ENCODE measurements at places on chromosomes 16 and 17.

DNA sequence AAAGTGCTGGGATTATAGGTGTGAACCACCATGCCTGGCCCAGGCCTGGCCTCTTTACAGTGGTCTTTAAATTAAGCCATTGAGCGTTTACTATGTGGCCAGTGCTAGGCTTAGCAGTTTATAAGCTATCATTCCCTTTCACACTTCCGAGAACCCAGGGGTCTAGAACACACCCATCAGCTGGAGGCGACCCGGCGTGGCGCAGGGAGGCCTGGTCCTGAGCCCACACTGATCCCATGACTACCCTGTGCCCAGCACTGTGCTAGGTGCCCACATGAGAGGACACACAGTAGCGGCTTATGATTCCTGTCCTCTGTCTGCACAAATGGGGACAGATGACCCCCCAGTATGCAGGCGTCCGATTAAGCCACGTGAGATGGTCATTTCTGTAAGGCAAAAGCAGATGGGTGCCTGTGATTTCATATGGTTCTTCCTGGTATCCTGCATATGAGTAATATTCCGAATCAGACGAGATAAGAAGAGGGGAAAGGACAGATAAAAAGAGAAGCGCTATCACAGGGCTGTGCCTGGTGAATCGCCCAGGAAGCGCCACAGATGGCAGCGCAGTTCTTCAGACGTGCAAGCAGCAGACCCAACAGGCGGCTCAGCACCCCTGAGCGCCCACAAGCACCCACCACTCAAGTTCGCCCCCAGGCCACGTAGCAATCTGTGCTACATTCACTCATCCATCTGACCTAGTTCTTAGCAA lies 5.3 kb downstream of the OSGIN1 start:
- no peak for DNase-seq

- no peak for DNase-seq
Observed at GRCh38 chr17:27503611-27504010, 47.4 kb downstream of the KSR1 start.

DNA sequence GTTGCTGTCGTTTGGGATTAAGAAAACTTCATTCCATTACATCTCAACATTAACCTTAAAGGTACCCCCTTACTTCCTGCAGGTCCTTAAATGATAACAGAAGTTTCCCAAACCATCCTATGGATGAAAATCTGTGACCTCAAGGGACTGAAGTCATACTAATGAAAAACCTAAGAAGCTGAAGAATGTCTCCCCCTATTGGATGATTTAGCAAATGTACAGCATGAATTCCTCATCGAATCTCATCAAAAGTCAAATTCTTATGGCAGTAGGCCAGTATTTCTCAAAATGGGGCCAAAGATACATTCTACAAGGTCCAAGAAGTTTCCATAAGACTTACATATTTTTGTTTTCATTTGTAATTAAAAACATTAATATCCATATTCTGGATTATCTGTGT lies 13.5 kb downstream of the SCO1 start:
- DNase-seq, result no peak

- DNase-seq, result no peak
Observed at GRCh38 chr16:24700549-24701392, 28.7 kb upstream of the TNRC6A start.

- no peak for DNase-seq
Observed at GRCh38 chr17:80759377-80759673, 214.7 kb downstream of the RPTOR start.

- DNase-seq, result no peak
Observed at GRCh38 chr17:79018370-79018695, 5.6 kb upstream of the C1QTNF1 start.

GRCh38 chr17:10177131-10177912 lies 21.1 kb downstream of the GAS7 start:
- no peak for DNase-seq

- DNase-seq, result no peak
Observed at GRCh38 chr17:13671771-13672170, 70.0 kb upstream of the HS3ST3A1 start.

GRCh38 chr17:15232517-15232915 lies 32.6 kb downstream of the PMP22 start:
- DNase-seq, result no peak

DNA sequence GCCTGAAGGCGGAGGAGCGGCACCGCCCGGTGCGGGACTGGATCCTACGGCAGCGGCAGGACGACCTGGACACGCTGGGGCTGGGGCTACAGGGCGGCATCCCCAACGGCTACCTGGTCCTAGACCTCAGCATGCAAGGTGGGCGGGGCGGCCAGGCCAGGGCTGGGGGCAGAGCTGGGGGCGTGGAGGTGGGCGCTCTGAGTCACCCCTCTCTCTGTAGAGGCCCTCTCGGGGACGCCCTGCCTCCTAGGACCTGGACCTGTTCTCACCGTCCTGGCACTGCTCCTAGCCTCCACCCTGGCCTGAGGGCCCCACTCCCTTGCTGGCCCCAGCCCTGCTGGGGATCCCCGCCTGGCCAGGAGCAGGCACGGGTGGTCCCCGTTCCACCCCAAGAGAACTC lies 7.9 kb downstream of the MSLN start:
- DNase-seq, result no peak

DNA sequence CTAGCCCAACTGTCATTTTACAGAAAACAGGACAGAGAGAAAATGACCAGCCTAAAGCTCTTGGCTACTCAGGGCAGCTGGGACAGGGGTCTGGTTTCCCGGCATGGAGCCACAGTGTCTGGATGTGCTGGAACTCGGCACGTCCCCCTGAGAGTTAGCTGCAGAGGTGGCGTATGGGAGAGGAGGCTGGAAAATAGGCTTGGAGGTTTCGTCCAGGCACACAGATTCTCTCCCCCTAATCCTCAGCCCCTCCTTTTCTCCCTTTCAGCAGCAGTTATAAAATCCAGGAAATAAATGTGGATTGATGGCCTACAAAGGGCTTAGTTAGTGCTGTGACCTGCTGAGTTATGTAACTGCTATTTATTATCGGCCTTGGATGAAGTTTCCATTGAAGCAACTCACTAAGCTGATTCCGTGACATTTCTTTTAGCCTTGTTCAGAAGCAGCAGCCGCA lies 89.5 kb upstream of the TOB1 start:
- DNase-seq, result no peak

DNA sequence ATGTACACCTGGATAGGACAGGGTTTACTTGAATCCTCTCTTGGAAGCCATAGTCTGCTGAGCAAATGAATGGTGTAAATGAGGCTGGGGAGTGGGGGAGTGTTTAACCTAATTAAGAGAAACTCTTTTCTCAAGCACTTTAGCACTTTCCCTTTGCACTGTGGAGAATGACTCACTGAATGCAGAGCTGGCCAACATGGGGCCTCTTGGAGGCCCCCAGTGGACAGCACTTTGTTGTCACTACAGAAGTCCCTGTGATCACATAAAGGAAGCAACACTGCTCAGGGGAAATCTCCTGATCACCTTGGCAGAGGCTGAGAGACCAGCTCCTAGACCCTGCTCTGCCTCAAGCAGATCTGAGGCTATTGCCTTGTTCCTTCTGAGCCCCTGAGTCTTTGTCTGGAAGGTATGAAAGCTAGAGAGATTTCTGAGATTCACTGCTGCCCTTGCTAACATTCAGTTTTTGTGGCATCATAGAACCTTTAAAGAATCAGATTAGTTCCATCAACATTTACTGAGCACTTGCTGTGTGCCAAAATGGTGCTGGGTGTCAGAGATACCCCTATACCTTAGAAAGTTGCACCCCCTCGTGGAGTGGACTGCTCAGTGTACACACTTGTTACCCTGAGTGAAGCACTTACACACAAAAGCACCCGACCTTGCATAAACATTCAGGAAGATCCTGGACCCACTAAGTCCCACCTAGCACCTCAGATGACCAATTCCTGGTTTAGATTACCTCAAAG lies 230.1 kb upstream of the CCL2 start:
- no peak for DNase-seq
